ENCODE measurements at places on chromosomes 5 and 9.
A peak's percentile ranks its signal among the peaks of the same experiment; 100 is the strongest.

DNA sequence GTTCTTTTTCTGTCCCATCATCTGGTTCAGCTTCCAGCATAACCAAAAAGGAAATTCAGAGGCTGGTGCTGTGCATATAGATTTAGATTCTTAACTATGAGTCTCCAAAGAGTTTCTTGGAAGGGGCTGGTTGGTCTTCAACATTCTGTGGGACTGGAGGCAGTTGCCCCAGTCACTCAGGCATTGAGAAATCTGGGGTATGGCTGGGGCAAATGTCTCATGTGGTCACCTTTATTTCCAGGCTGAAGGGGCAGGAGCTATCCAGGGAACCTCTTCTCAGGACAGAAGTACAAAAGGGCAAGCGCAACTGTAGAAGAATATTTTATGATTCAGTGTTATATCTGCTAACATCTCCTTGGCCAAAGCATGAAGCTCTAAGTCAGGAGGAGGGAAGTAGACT, 15.4 kb upstream of the TMEFF1 start:
- no peak for DNase-seq

DNA sequence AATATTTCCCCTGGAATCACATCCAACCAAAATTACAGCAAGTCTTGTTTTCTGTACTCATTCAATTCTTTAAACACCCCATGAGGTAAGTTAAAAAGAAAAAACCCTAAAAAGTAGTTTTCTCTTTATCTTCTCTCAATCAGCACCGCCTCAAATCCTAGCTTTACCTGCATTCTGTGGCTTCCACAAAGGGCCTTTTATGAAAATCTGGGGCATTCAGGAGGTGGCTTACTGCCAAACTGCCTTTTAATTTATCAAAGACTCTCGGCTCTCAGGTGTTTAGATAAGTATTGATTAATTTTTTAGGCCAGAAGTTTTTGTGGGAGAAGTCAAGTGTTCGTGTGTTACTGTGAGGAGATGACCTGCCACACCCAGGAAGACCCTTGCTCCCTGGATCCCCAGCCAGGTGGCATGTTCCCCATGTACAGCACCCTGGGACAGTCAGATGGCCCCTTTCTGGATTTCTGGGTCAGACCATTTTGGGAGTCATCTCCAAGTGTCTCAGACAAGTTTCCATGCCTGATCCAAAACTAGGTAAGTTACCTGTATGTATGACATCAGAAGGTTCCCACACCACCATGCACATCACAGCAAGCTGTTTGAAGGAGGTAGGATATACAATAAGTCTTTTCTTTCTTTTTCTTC, 6.2 kb upstream of the TMEM171 start:
- no peak for DNase-seq

- DNase-seq, result no peak
Measured at GRCh38 chr5:159732220-159732619, 184.1 kb upstream of the ADRA1B start.

- DNase-seq, result no peak
Measured at GRCh38 chr5:54803471-54804011, 181.9 kb downstream of the ESM1 start.

GRCh38 chr9:34688329-34689115, 2.6 kb downstream of the CCL19 start:
- DNase-seq, result no peak

- no peak for DNase-seq
Measured at GRCh38 chr5:154384480-154385235, 61.1 kb upstream of the SAP30L start.

GRCh38 chr9:130222833-130223232, 42.7 kb upstream of the HMCN2 start:
- DNase-seq, result peak; percentile 4

- DNase-seq, result peak; percentile 57
Measured at GRCh38 chr9:68844631-68845612, 139.9 kb downstream of the PIP5K1B start.

- peak; percentile 88 for DNase-seq
Measured at GRCh38 chr9:127187231-127187956, 65.0 kb upstream of the ANGPTL2 start.

DNA sequence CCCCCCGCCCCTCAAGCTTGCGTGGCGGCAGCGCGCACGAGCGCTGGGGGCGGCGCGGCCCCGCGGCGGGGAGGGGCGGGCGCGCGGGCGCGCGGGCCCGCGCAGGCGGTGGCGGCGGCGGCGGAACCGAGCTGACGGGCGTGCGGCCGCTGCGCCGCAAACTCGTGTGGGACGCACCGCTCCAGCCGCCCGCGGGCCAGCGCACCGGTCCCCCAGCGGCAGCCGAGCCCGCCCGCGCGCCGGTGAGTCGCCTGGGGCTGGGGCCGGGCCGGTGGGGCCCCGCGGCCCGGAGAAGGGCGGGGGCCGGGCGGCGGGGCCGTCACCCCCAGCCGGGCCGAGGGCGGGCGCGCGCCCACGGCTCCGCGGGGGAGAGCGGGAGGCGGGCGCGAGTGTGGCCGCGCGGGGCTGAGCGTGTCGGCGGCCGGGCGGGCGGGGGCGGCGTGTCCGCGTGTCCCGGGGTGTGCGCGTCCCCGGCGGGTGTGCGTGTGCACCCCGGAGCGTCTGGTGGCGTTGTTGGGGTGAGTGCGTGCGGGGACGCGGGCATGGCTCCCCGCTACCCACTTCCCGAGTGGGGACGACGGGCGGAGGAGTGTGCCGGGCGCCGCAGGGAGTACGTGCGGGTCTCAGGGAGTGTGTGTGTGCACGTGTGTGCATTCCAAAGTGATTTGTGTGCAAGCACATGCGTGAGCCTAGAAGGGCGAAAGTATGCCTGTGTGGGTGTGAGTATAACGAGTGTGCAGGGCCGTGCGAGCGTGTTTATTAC, at the start of gene NEK6:
Gene NEK6 (plus strand): TSS at position 106 of the 763 bp plus-strand sequence. CDS start 44,016 bp downstream, outside the sequence.
- peak; percentile 63 for DNase-seq

GRCh38 chr9:127104581-127105311, 17.7 kb downstream of the ANGPTL2 start:
- no peak for DNase-seq

DNA sequence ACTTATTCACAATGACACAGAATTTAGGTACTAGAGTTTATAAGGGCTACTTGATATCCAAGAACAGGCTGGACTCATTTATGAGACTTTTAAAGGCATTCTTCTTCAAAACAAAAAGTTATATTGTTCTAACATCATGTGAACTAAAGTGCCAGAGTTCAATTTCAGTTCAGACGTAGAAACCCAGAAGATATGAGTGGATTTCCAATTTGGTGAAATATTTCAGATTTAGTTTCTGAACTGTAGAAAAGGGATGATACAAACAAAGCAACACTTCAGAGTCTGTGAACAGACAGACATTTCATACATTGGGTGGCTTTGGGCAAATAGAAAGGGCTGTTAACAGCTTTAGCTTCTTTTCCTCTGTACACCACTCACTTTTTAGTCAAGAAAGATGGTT, 384.0 kb downstream of the NR2F1-AS1 start:
- DNase-seq, result no peak

- no peak for DNase-seq
Measured at GRCh38 chr5:1304033-1304432, 9.2 kb upstream of the TERT start.

GRCh38 chr9:123112015-123112975, 78.8 kb downstream of the GPR21 start:
- no peak for DNase-seq

DNA sequence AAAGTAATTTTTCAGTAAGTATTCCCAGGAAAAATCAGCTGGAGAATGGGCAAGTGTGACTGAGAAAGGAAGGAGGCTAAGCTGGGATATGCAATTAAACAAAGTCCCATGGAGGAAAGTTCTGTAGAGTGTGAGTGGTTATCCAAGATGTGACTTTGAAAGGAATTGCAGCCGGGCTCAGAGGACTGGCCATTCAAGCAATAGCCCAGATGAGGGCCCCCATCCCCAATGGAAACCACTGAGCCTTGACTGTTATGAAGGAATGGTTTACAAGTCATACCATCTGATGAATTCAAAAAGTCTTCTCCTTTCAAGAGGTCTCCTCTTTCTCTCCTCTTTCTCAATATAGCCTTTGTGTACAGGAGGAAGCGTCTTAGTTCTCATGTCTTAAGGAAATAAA, 6.5 kb downstream of the LVRN start:
- no peak for DNase-seq

DNA sequence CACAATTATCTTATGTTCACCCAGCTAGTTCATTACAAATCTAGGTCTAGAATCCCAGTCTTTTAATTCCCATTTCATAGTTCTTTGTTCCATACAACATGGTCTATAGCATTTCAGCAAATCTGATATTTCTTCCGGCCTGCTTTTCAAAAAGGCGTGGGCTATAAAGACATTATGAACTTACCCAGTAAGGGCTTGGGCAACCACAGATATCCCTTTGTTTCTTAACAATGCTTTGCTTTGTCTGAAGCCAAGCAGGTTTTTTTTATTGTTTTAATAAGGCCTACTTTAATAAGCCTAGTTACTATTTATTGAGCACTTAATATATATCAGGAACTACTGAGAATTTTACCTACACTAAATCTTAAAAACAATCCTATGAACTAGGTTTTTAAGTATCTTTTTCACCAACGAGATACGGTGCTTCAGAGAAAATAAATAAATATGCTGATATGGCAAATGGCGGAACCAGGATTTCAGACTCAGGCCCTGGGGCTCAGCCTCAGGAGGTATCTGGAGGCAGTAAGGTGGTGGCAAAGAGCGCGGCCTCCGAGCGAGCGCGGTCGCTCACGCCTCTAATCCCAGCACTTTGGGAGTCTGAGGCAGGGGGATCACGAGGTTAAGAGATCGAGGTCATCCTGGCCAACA, 29.7 kb downstream of the PCA3 start:
- DNase-seq, result no peak

GRCh38 chr5:170387775-170388639, 1.2 kb downstream of the KCNMB1 start:
- no peak for DNase-seq

- DNase-seq, result peak; percentile 87
Measured at GRCh38 chr9:76374783-76375559, 19.3 kb downstream of the RFK start.

- no peak for DNase-seq
Measured at GRCh38 chr5:2515180-2515764, 236.2 kb downstream of the IRX2 start.

GRCh38 chr5:1951165-1951816, 68.6 kb upstream of the IRX4 start:
- DNase-seq, result no peak

Measured in hepatocyte (in vitro differentiated cells).